NCI-H2029 treated with DMSO at 0.1 percent for 48 hours (cell line): ENCODE measurements at places on chromosomes 1 and 21.

- no peak for DNase-seq
Observed at GRCh38 chr1:213931836-213932235, 55.9 kb upstream of the PROX1 start.

GRCh38 chr1:37078866-37079265 is 44.6 kb upstream of the GRIK3 start:
- DNase-seq: no peak

DNA sequence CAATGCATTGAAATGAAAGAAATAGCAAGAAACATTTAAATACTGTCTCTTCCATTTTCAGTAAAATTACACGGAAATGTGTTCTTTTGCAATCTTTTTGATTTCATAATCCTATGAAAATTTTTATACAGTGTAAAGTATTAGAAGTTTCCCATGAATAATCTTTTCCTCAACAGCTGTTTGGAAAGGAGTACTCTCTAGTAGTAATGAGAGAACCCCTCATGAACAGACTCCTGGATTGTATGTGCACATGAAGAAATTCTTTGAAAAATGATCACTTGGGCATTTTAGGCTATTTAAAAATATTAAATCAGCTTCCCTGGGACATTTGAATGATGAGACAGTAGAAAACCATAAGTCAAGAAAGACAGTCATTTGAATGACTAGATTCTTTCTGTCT is 64.4 kb downstream of the LHX9 start:
- DNase-seq: no peak

- no peak for DNase-seq
Observed at GRCh38 chr1:228317891-228318810, 88.5 kb downstream of the TRIM11 start.

DNA sequence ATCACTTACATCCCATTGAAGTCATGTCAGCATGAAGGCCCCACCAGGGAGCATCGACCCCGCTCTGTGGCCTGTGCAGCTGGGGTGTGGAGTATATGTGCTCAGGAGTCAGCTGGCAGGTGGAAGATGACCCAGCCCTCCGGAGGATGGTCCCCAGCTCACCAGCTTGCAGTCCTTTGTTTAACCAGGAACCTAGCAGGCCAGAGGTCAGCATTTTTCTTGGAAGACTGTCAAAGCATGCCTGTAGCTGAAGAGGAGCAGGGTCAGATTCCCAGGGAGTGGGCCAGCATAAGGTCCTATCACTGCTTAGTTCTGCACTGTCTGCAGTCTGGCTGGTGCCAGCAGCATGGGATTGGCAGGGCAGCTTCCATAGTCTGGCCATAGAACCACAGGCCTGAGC is 12.7 kb downstream of the NFASC start:
- peak; percentile 21 for DNase-seq

DNA sequence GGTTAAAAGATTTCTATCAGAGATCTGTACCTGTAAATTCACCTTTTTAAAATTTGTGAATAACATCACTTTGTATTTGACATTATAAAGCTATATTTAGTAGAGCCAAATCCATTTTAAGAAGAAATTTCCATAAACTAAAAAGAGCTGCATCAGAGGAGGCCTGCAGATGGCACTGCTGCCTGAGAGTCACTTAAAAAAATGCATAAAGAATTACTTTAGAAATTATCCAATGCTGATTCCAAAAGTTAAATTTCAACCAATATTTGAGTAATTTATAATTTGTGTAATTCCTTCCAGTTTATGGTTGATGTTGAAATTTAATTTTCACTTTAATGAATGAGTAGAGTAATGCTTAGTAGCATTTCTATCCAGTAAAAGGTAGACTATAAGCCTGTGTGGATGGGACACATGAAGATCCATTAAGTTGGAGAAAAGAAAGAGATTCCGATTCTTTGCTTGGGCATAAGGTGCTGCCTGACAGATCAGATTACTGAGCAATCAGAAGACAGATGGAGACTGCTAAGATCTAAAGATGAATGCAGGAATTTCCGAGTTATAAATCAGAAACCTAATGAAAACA is 20.7 kb upstream of the RPE65 start:
- DNase-seq: no peak

GRCh38 chr1:167400359-167400953 is 117.9 kb downstream of the CD247 start:
- no peak for DNase-seq

- DNase-seq: no peak
Observed at GRCh38 chr1:89295187-89295586, 22.5 kb upstream of the GBP5 start.

DNA sequence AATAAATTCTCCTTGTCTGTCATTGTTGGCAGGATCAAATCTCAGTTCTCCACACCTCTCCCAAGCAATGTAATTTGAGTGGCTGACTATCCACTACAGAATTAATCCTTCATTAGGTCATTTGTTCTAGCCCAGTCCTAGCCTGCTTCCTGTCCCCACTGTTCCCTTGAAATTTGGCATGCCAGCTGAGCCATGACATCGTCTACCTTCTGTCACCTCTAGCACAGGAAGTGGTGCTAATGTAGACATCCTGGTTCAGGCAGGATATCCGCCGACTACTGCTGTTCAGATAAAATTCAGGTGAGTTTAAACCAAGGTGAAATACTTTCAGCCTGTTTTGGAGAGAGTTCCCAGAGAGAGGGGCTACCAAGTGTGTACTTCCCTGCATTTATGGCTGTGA is 5.9 kb downstream of the CHRM3 start:
- no peak for DNase-seq

GRCh38 chr1:236370420-236370819 is 23.7 kb upstream of the EDARADD start:
- no peak for DNase-seq
